ENCODE measurements at places on chromosomes 5 and 9.

GRCh38 chr9:94014066-94014654, 59.0 kb upstream of the BARX1 start:
- peak; percentile 13 for DNase-seq

- no peak for DNase-seq
These were observed 159.8 kb upstream of the KLF9 start for GRCh38 chr9:70574151-70574837.

GRCh38 chr5:87121304-87122150, 146.2 kb upstream of the RASA1 start:
- peak; percentile 65 for DNase-seq

- no peak for DNase-seq
These were observed 168.7 kb downstream of the ENC1 start for GRCh38 chr5:74471875-74472274.

DNA sequence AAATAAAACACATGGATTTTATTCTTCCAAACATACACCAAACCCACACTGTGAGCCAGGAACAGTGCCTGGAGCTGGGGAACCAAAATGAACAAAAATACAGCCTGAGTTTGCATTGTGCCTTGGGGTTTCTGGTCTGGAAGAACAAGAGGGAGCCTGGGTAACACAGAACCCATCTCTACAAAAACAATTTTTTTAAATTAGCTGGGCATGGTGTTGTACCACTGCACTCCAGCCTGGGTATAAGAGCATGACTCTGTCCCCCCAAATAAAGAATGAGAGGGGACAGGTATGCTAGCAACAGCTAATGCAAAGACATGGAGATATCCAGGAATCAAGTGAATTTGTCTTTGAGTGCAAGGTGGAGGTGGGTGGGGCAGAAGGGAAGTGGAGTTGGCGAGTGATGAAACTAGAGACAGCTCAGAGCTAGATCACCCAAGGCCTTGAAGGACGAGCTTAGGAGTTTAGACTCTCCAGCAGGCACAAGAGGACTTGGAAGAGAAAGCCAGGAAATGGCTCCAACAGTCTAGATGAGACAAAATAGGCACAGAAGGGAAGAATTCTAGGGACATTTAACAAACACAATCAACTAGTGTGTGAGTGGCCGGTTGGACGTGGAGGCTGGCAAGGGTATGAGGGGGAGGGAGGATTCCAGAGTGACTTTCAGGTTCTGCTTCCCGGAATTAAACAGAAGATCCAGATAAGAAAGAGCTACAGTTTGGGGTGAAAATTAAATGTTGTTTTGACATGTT, 47.4 kb downstream of the FNBP1 start:
- no peak for DNase-seq

DNA sequence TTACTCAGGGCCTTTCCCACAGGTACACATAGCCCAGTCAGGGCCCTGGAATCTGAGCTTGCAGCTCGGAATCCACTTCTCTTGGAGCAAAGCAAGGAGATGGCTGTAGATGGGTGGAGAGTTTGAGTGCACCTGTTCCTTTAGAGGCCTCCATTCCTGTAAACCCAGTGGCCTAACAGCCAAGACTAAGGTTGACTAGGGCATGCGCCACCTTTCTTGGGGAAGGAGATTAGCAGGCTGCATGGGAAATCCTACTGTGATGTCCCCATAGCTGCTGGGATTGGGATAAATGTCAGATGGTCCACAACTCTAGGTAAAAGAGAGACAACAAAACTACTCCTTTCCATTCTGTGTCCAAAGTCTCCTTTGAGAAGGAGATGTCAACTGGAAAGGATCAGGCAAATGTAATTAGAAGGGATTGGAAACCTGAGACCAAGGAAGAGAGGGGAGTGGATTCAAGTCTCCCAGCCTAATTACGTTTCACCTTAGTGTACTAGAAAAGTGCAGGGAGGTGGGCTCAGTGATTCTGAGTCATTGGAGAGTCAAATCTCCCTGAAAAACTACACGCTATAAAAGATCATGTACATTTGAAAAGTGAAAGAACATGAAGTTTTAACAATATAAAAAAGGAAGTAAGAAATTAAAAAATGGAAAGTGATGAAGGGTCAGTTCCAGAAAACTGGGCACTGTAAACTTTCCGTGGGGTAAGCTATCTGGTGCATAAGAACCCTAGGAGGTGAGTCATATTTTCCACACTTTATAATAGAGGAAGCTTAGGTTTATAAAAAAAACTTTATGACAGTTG, 104.2 kb downstream of the SEC61B start:
- DNase-seq: peak; percentile 9

GRCh38 chr9:35519692-35520363, 29.9 kb downstream of the RUSC2 start:
- no peak for DNase-seq

GRCh38 chr5:4130819-4131218, 535.2 kb downstream of the IRX1 start:
- no peak for DNase-seq

DNA sequence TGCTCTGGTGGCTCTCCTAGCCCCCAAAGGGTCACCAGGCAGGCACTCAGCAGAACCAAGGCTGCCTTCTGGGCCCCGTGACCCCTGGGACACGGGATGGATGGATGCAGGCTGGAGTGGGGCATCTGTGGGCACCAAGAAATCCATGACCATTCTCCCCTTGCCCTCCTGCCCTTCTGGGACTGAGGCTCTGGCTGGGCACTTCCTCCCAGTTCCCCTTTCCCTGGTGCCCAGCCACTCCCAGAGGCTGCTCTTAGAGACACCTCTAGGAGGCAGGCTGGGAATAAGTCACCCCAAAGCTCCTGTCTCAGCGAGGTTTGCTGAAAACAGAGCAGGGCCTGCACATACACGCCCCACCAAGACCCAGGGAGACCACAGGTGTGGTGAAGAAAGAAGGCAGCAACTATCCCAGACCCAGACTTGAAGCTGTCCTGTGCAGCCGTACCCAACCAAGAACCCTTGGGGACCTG, 943 bp downstream of the STING1 start:
- DNase-seq: no peak

- no peak for DNase-seq
These were observed 32.7 kb upstream of the DNAH5 start for GRCh38 chr5:13976867-13977830.

DNA sequence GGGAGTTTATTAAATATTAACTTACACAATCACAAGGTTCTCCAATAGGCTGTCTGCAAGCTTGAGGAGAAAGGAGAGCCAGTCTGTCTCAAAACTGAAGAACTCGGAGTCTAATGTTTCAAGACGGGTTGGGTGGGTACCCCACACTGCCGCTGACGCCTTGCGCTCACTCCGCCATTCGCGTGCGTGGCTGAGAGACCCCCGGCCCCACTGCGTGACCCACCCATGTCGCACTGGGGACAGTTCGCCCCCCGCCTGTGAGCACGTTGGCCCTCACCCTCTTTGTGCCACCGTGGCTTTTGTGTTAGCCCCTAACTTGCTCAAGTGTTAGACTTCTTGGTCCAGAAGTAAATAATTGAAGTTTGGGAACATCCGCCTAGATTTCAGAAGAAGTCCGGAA, 270.0 kb upstream of the ITGA1 start:
- DNase-seq: no peak

- no peak for DNase-seq
These were observed 2.1 kb upstream of the TLX3 start for GRCh38 chr5:171306781-171307591.

DNA sequence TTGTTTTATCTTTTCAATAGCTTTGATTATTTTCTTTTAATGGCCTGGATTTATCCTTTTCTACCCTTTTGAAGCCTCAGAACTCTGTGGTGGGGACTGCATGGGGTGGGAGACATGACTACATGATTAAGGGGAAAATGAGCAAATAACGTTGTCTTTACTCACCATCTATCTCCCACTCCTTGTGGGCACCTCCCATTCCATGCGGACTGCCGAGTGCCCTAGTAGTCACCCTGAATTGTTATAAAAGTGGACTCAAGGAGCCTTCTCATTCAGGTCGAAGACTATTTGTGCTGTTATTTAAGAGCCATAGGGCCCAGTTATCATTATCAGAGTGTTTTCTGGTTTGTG, 281.8 kb downstream of the MLLT3 start:
- DNase-seq: no peak

GRCh38 chr5:143646961-143647360, 165.0 kb upstream of the HMHB1 start:
- DNase-seq: no peak

DNA sequence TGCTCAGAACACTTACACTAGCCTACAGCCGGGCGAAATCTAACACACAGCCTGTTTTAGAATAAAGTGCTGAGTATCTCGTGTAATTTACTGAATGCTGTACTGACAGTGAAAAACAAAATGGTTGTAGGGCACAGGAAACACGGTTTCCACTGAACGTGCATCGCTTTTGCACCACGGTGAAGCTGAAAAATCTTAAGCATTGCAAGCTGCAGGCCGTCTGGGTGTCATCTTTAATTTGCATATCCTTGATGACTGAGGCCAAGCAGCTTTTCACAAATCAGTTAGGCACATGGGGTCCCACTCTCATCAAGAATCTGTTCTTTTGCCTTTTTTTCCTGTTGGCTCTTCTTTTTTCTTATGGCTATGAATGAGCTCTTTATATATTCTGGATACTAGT, 58.2 kb downstream of the CAMSAP1 start:
- DNase-seq: no peak

GRCh38 chr9:122332644-122333043, 38.2 kb upstream of the PTGS1 start:
- no peak for DNase-seq

- DNase-seq: no peak
These were observed 8.7 kb downstream of the CCNJL start for GRCh38 chr5:160303690-160304089.

GRCh38 chr9:26412446-26412845, 480.2 kb downstream of the CAAP1 start:
- no peak for DNase-seq

DNA sequence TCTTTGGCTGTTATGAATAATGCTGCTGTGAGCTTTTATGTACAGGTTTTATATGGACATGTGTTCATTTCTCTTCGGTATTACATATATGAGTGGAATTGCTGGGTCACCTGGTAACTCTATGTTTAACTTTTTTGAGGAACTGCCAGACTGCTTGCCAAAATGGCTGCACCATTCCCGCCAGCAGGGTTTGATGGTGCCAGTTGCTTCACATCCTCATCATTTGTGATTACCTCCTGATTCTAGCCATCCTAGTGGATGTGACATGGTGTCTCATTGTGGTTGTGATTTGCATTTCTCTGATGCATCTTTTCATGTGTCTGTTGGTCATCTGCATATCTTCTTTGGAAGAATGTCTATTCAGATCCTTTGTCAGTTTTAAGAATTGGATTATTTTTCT, 10.7 kb downstream of the NANS start:
- DNase-seq: no peak

DNA sequence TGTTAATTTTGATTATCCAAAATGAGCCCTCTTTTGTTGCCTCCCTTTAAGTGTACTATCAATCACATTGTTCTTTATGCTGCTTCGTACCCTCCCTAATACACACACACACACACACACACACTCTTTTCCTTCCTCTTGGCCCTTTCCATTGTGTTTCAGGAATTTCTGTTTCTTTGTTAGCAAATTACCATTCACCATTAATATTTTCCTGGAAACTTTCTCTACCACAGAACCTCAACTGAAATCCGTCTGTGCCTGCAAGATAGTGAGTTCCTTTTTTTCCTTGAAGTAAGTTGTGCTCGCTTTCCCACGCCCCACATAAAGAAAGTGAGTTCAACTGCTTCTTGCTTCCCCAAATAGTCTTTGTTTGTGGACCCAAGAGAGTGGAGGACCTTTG, 61.8 kb downstream of the SMIM15 start:
- no peak for DNase-seq

DNA sequence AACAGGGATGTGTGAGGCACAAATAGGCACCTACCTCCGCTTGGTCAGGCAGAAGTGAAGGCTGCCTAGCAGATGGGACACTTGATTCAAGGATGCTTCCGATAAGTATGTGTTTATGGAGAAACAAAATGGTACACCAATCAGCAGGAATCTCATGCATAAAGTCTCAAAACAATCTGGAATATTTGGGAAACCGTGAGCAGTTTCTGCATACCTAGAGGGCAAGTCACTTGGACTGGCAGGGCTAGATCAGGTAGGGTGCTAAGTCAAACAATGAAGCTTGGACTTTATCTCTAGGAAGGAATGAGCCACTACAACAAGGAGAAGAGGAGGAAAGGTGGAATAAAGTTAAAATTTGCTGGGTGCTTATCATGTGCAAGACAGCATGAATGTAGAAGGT, 5.5 kb downstream of the EPB41L4A start:
- DNase-seq: no peak

DNA sequence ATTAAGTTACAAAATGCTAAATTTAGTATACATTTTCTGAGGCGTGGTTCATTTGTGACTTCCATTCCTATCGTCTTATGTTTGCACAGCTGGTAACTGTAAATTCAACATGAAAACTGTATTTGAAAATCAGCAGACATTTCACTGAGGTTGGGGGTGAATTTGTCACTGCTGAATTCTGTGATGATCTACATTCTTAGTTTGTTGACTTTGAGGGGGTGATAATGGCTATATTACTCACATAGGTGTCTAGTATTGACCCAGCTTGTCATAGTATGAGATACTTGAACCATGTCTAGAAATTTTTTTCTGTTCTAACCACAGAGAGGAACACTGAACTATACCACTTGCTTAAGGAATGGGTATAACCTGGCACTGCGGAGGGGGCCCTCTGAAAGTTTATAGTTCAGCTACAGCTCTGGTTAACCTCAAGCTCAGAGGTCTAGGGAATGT, 313.3 kb downstream of the PIK3R1 start:
- no peak for DNase-seq

- DNase-seq: no peak
These were observed 81.3 kb upstream of the TMEM171 start for GRCh38 chr5:73039082-73039481.

DNA sequence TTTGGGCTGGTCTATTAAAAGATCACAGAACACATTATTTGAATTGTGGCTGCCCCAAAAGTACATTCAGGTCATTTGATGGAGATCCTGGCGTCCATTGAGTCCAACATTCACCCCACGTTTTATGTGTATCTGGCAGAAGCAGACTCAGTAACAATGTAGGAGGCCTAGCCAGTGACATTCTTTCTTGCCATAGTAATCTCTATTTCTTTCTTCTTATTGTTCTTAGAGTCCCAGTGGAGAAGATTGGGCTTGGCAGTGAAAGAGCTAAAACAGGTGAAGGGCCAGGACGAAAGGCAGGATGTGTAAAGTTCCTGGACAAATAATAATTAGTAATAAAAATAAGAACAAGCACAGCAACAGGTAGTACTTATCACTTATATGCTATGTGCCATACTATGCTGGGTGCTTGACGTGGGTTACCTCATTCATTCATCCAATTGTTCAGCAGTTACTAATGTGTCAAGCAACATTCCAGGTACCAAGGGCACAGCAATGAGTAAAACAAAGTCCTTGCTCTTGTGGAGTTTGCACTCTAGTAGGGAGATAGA, 12.6 kb upstream of the ANKH start:
- DNase-seq: no peak

DNA sequence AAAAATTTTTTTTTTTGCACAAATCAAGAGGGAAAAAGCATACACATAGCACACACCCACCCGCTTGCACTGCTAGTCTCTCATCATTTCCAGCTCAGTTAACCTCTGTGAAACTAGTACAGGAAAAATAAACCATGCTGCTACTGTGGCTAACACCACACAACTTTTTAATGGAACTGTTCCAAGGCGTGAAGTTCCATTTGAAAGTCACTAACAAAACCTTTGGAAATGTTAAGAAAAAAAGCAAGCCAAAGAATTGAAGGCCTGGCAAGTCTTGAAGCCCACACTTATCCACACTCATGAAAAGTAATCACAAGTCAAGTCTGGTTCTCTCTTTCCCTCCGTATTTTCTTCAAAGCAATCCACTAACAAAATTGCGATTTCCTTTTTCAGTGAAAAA, 116.3 kb downstream of the FANCC start:
- no peak for DNase-seq

- DNase-seq: no peak
These were observed 4.9 kb downstream of the EXOSC2 start for GRCh38 chr9:130698514-130698913.
